CD4-positive, alpha-beta T cell treated with Interleukin-10 for 1 hour (primary cell): ENCODE measurements at places on chromosomes 6 and 20.
A peak's percentile ranks its signal among the peaks of the same experiment; 100 is the strongest.

- no peak for DNase-seq
Measured at GRCh38 chr20:14666696-14667095, 329.3 kb upstream of the FLRT3 start.

GRCh38 chr6:26534681-26535465, 3.3 kb upstream of the HMGN4 start:
- DNase-seq: no peak

- DNase-seq: no peak
Measured at GRCh38 chr20:9294041-9294440, 220.3 kb upstream of the LAMP5 start.

GRCh38 chr6:61210549-61210948, 1075.5 kb downstream of the KHDRBS2 start:
- no peak for DNase-seq

DNA sequence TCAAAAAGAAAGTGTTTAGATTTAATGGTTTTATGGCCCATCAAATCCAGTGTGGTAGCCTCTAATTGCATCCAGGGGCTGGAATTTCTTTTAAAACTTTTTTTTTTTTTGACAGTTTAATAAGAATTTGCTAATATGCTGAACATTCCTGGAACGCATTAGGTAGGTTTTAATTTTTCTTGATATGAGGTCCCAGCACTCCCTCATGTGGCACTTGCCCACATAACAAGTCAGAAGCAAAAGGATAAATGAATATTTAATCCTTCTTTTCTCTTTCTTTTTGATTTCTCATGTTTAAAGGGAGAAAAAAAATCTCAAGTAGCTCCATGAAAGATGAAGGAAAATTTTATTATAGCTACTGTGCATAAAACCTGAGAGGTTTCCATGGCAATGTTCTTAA, 13.5 kb downstream of the HAO1 start:
- no peak for DNase-seq

DNA sequence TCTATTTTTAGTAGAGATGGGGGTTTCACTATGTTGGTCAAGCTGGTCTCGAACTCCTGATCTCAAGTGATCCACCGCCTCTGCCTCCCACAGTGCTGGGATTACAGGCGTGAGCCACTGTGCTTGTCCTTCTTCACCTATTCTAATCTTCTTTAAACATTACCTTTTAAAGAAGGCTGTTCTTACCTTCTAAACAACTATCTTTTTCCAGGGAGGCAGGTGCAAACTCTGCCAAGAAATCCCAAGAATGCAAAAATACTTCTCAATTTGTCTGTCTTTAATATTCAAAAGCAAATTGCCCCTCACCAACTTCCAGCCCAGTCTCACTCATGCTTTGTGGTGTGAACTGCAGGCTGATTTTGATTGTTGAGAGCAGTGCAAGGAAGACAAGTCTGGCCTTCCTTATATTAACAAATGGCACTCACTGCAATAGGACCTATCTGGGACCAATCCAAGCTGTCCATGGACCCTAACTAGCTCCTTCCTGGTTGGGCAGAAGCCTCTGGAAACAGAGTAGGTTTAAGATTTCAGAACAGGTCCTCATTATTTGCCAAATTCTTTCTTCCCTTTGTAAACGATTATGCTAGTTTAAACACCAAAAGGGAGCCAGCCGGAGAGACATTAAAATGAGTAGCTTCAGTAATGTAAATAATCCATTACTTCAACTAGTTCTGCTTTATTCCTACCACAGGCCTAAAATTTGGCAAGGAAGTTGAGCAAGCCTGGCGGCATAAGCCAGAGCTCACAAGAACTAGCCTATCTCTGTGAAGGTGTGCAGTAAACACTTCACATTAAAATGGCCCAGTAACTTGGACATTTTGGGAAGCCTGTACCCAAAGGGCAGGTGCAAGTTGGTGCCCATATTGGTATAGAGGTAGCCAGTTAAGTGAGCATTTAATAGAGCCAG, 1.6 kb downstream of the SCAND1 start:
- DNase-seq: no peak

- no peak for DNase-seq
Measured at GRCh38 chr20:9942736-9943135, 92.1 kb upstream of the ANKEF1 start.

GRCh38 chr6:159307246-159307790, 138.1 kb downstream of the FNDC1 start:
- no peak for DNase-seq

GRCh38 chr6:75481394-75481793, 12.2 kb downstream of the FILIP1 start:
- no peak for DNase-seq

GRCh38 chr6:90264561-90264960, 32.1 kb downstream of the BACH2 start:
- DNase-seq: no peak

DNA sequence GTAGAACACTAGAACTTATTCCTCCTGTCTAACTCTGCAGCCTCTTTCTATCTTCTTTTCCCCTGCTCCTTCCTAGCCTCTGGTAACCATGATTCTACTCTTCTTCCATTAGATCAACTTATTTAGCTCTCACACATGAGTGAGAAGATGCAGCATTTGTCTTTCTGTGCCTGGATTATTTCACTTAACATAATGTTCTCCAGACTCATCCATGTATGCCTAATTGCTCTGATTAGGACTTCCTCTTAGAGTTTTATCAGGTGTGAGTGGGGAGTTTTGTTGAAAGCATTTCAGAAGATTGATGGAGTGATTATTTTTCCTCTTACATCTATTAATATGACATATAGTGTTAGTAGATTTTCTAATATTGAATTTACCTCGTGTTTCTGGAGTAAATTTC, 140.4 kb downstream of the CDKAL1 start:
- no peak for DNase-seq

DNA sequence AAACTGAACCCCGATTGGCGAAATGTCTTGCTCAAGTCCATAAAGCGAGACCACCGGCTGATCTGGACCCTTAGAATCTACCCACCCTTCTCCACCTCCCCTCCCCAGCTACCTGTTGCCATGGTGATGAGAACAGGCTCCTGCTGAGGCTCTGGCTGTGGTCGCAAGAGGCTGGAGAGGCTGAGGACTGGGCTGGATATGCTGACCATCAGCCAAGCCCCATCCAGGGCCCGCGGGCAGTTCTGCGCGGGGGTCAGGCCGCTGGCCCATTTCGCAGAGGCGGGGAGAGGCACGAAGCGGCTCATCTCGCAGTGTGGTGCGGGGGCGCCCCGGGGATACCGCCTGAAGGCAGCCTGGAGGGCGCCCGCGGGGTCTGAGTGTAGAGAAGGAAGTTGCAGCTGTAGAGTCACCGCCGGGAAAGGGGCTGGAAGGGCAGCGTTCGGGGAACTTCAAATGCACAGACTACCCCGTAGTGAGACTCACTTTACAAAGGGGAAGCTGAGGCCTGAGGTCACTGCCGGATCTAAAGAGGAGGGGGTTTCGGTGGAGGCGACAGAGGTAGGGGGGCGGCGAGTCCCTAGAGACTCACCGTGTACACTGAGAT, 671 bp downstream of the TAPBP start:
- peak; percentile 48 for DNase-seq

GRCh38 chr6:55034752-55035151, 139.6 kb upstream of the HCRTR2 start:
- DNase-seq: no peak

GRCh38 chr6:6880745-6881437, 226.9 kb upstream of the RREB1 start:
- no peak for DNase-seq

GRCh38 chr6:22113026-22113766, 183.6 kb downstream of the PRL start:
- no peak for DNase-seq

GRCh38 chr20:60463798-60464197, 505.6 kb downstream of the CDH26 start:
- no peak for DNase-seq

DNA sequence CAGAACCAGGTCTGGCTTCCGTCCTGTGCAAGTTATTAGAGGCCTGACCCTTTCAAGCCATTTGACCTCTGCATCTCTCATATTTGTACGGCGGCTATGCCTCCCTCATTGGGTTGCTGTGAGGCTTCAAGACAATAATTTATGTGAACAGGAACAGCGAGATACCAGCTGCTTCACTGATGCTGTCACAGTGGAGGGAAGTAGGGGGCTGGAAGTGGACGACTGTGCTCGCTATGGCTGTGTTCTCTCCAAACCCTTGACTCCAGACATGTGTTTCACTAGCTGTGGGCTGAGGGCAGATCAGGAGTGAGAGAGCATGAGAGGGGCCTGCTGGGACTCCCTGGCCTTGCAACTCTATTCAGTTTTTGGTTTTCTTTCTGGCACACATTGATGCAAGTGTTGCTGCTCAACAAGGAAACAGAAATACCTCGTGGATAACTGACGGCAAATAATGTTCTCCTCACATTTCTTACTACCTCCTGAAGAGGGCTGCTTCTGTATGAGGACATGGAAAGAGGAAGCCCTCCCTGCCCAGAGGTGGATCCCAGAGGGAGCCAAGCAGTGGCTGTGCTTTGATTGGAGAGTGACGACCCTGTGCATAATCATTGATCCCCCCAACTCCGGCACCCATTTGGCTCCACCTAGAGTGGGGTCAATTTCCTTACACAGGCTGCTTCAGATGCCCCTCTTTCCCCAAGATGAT, 34.7 kb upstream of the SCP2D1 start:
- no peak for DNase-seq

DNA sequence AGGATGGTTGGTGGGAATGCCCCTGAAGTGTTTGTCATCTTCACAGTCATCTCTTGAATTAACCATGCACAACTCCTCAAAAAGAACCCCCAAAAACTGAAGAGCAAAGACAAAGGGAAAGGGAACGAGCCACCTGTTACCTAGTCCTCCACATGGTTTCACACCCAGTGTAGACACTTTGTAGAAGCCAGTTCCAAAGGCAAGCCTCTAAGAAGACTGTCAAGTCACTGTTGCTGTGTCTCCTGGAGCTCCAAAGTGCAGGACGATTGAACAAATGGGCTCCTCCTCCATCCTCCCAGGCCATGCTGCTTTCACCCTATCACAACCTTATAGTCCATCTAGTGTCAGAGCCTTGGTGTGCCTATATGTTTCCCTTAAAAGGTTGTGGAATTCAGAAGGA, 277.6 kb upstream of the PRDM1 start:
- DNase-seq: no peak
